ENCODE measurements at places on chromosomes 7 and 10. TPM values are rescaled to one million over a fixed set of nuclear protein-coding genes. Genes with fewer than 3 reads are reported as not detected.

The SPDYE1 gene
- not detected for total RNA-seq

The STMP1 gene
- 22.1 TPM for total RNA-seq

The SLIT1 gene
- total RNA-seq = not detected

The EIF5AL1 gene
- 0.53 TPM for total RNA-seq

The CD36 gene
- total RNA-seq = 3.5 TPM

DNA sequence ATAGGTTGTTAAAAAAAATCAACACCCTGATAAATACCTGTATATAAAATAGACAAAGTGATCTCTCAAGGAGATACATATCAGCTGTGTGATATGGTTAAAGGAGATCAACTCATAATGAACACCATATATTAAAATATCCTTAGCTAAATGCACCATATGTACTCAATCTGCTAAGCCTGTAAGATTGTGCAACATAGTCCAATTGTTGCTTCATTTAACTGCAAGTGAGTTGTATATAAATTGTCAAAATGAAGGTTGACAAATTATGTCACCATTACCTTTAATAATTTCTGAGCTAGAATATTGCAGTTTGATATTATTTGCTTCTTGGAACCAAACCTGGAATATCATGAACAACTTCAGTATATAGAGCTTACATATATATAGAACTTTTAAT lies 283.7 kb downstream of the MALRD1 start:
- DNase-seq = no peak

DNA sequence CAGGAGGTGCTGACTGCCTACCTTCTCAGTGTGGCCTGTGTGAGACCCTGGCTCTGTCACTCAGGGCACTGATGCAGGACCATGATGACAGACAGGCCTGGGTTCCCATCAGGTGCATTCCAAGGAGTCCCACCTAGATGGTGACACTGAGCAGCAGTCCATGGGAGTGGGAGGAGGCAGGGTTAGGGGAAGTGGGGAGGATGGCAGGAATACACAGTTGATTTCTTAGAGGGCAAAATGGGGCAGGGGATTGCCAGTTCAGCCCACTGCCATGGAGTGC lies 155.0 kb downstream of the SH3PXD2A start:
- no peak for DNase-seq

- DNase-seq = no peak
Measured at GRCh38 chr10:79446758-79447084, 1.3 kb upstream of the ZCCHC24 start.

DNA sequence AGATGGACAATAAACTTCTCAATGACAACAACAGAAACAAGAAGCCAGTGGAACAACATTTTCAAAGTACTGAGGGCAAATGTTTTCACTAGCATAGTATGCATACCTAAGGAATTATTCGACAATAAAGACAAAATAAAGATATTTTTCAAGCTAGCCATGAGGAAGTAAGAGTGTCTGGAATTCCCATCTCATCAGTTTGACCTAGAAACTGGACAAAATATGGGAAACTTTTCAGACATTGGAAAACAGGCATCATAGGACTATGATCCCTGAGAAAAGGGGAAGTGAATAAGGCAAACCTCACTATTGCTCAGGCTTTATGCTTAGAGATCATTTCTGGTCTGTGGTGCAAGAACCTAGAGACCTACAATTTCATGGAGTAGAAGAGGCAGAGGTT lies 86.3 kb downstream of the OAT start:
- DNase-seq = no peak

DNA sequence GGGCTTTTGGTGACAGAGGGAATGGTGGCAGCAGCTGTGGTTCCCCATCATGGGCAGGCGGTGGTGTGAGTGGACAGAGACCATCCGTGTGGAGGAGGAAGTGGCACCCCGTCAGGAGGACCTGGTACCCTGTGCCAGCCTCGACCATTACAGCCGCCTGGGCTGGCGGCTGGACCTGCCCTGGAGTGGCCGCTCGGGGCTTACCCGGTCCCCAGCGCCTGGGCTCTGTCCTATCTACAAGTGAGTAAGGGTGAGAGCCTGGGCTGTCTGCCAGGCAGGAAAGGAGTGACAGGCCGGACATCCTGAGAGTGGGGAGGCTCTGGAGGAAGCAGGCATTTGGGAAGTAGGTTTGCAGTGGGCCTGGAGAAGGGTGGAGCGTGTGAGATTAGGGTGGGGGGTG lies 2.9 kb upstream of the ZNF467 start:
- no peak for DNase-seq

- no peak for DNase-seq
Measured at GRCh38 chr7:123798532-123799188, 46.3 kb upstream of the HYAL4 start.

DNA sequence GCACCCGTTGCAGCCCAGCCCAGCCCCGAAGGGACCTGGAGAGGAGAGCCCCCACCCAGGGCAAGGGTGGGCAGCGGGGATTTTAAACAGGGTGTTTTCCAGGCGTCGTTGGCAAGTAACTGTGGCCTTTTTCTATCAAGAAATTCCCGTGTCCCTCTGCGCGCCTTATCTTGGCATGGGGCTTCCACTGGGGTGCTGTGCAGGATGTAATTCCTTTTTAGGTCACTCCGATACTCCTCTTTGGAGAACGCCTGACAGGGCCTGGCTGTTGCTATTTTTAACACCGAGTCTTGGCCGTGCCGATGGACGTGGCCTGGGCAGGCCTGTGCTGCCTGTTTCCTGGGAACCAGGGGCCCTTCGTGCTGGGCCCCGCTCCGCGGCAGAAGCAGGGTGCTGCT lies 93.8 kb downstream of the INPP5A start:
- DNase-seq = no peak

DNA sequence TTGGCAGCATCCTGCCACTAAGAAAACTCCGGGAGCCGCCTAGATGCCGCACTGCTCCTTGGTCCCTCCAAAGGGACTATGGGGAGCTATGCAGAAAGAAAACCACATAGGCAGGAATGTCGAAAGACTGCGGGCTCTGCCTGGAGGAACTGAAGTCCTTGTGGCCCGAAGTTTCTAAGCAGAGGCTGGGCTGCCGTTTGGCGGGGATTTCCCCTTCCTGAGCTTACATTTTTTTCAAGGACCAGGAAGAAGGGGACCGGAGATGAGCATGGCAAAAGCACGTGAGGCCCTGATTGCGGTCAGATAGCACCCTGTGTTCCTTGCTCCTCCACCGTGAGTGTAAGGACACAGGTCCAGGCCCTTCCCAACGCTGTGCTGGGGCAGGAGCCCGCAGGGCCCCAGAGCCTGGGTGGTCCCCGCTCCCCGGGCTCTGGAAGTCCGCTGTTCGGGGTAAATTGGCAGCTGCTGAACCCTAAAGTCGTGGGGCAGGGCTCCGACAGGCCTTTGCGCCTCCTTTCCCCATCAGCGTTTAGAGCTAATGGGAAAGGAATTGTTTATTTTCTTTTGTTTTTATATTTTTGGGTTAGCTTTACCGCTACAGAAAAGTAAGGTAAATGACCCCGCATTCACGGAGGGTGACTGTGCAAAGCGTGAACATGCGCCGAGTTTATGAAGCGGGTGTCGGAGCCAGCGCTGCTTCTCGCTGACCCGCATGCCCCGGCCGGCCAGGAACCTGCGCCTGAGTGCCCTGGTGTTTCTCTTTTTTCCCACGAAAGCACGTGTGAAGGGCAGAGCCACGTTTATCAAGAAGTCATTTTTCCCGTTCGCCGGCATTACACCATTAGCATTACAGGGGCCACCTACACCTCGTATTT lies 356.5 kb upstream of the ZNF32 start:
- DNase-seq = no peak

Data from glomerular endothelial cell (primary cell).